ENCODE measurements at places on chromosomes 5 and 9.

- DNase-seq, result no peak
Measured at GRCh38 chr5:135497971-135498636, 37.7 kb downstream of the NEUROG1 start.

DNA sequence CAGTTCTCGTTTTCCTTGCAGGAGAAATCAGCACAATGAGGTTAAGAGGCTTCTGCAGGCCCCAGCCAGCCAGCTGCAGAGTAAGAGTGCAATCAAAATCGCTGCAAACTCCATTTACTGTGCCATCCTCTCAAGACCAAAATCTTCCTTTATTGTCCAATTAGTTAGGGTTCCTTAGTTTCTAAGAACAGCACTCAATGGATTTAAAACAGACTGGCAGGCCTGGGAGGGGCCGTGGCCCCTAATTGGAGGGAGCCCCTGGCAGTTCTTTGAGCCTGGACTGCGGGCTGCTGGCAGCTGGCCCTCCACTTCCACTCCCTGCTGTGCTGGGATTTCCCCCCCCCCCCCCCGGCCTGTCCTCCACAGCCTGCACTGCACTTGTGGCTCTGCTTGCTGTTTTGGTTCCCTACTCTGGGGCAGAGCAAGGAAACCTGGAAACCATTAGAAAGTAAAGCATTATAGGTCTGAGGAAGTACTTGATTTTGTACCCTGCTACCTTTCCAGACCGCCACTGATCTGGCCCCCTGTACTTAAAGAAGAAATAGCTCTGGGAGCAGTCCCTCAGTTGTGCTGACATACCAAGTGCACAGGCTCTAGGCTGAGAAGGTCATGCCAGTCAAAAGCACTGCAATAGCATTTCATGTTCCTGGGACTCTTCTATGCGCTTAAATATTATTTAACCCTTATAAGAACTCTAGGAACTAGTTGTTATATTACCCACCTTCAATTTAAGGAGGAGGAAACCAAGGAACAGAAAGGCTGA, 129.0 kb downstream of the APBA1 start:
- DNase-seq, result no peak

GRCh38 chr9:1222511-1222910, 172.4 kb downstream of the DMRT2 start:
- DNase-seq, result no peak

GRCh38 chr9:123296174-123296573, 27.8 kb upstream of the STRBP start:
- no peak for DNase-seq

GRCh38 chr5:144195448-144195847, 24.8 kb downstream of the KCTD16 start:
- no peak for DNase-seq

GRCh38 chr9:69085569-69086283, 50.2 kb downstream of the FXN start:
- DNase-seq, result no peak

GRCh38 chr9:88580961-88581360, 46.0 kb downstream of the NXNL2 start:
- no peak for DNase-seq

- peak; percentile 64 for DNase-seq
Measured at GRCh38 chr5:157582731-157583620, 7.4 kb upstream of the ADAM19 start.

- no peak for DNase-seq
Measured at GRCh38 chr5:88656221-88656950, 226.6 kb downstream of the MEF2C start.

DNA sequence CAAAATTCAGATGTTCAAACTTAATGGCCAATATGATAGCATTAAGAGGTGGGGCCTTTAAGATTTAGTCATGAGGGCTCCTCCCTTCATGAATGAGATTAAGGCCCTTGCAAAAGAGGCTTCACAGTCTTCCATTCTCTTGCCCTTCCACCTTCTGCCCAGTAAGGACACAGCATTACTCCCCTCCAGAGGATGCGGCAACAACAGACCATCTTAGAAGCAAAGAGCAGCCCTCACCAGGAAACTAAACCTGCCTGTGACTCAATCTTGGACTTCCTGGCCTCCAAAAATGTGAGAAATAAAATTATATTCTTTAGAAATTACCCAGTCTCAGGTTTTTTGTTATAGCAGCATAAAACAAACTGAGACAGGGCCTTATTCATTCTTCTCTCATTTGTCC, 8.2 kb downstream of the AP3B1 start:
- peak; percentile 72 for DNase-seq

DNA sequence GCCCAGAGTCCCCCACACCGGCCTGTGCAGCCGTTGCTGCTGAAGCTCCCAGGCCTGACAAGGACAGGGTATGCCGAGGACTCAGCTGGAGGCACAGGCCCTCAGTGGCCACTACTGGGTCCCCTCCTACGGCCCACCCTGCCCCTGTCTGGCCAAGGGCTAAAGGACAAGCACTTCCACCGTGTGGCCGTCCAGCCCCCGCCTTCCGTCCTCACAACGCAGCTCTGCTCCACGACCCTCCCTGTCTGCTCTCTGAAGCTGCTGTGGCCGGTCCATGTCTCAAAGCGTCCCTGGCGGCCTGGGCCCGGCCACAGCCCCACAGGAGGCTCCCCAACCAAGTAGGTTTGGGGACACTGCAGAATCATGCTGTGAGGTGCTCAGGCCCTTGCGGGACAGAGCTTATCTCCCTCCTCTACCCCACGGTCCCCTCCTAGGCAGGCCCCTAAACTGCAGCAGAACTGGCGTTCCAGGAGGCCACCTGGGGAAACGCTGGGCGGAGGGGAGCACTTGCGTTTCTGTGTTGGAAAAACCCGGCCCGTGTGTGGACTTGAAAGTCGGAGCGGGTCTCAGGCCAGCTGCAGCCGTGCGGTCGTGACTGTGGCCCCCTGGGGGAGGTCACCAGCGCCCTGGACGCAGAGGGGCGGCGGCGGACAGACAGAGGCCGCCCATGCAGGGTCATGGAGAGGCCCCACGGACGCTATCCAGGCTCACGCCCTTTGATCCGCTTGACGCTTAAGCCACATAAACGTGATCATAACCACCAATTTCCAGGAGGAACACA, 45.6 kb downstream of the NKD2 start:
- DNase-seq, result no peak

GRCh38 chr9:88370346-88370745, 17.9 kb upstream of the SPIN1 start:
- no peak for DNase-seq

DNA sequence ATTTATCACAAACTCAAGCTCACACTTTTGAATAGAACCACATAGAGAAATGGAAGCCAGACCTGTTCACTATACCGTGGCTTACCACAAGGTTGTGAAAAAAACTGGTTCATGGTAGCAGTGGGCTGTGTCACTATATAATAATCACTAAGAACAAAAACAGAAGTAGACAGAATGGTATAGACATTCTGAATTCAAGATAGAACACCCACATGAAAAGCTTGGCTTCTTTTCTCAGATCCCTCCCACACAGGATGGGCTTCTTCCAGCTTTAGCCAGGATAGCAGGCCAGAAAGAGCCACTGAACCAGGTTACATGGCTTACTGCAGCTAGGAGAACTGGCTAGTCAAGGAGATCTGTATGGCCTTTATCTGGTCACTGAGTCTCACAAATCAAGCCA, 6.1 kb upstream of the NRG2 start:
- DNase-seq, result no peak

GRCh38 chr9:90511711-90512110, 130.9 kb downstream of the DIRAS2 start:
- DNase-seq, result no peak

DNA sequence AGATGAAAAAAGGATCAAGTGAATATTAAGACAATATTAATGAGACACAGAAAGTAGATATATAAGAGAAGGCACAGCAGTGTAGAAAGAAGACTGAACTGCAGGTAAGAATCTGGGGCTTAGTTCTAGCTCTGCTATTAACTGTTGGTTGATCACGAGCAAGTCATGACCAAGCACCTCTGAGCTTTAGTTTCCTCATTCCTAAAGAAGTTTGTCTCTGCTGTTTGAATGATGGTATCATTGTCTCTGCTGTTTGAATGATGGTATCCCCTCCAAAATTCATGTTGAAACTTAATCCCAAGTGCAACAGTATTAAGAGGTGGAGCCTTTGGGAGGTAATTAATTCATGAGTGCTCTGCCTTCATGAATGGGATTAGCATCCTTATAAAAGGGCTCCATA, 2.5 kb upstream of the NME5 start:
- DNase-seq, result no peak

DNA sequence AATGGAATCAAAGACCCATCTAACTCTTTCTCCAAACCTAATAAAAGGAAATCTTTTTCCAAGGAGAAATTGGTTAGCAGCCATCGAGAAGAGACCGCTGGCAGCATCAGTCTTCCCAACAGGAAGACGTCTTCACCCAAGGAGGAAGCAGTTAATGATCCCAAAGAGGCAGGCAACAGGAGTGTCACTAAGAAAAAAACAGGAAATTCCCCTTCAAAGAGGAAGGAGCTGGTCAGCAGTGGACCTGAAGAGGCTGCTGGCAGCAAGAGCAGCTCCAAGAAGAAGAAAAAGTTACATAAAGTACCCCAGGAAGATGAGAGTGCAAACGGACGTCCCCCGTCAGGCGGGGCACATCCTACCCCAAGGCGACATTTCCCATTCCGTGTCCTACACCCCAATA, 143.7 kb downstream of the ELAVL2 start:
- no peak for DNase-seq

DNA sequence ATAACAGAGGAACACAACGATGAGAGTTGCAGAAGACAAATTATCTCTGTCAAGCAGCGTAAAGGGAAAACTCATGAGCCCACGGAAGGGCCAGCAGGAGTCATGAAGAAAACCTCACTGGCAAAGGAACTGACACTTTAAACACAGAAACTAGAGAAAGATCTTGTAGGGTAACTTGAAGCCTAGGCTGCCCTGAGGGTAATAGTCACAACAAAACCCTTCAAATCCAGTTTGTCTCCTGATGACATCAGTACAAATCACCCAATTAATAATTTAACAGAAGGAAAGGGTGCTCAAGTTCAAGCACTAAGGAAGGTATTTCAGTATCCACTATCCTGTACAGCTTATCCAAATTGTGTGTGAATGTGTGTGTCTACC, 549.1 kb downstream of the MTRR start:
- no peak for DNase-seq

- no peak for DNase-seq
Measured at GRCh38 chr9:127105805-127106465, 16.5 kb downstream of the ANGPTL2 start.

DNA sequence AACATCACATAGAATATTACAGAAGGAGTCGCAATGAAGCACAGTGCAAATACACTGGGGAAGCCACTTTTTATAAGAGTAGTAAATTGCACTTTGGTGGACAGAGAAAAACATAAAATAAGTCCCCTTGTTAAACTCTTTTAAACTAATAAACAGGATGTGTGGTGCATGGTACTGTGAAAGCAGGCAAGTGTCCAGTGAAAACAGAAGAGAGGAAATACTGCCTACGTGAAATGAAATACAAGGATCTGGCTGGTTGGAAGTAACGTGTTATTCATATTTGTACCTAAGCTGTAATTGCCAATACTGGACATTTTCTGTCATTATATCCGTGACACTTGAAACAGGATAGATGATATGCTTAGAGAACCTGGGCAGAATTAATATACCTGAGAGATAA, 191.9 kb upstream of the SLC27A6 start:
- DNase-seq, result no peak
